Stomach (tissue), 19 donors: ENCODE measurements at places on chromosomes 7 and 10. TPM values are rescaled to one million over a fixed set of nuclear protein-coding genes. Genes with fewer than 3 reads are reported as not detected.

Gene MRPS33
- total RNA-seq = not detected

- H3K4me3 ChIP-seq = no peak overlapping the region
- no peak overlapping the region for H3K27ac ChIP-seq
- H3K36me3 ChIP-seq = no peaks in the 10 kb centered on the region
- H3K27me3 ChIP-seq = no peaks in the 10 kb centered on the region
- no peaks in the 10 kb centered on the region for H3K4me1 ChIP-seq
These were observed 42.1 kb downstream of the ST8SIA6 start for GRCh38 chr10:17412323-17412722.

Gene GPR37
- total RNA-seq = 3.6 TPM

DNA sequence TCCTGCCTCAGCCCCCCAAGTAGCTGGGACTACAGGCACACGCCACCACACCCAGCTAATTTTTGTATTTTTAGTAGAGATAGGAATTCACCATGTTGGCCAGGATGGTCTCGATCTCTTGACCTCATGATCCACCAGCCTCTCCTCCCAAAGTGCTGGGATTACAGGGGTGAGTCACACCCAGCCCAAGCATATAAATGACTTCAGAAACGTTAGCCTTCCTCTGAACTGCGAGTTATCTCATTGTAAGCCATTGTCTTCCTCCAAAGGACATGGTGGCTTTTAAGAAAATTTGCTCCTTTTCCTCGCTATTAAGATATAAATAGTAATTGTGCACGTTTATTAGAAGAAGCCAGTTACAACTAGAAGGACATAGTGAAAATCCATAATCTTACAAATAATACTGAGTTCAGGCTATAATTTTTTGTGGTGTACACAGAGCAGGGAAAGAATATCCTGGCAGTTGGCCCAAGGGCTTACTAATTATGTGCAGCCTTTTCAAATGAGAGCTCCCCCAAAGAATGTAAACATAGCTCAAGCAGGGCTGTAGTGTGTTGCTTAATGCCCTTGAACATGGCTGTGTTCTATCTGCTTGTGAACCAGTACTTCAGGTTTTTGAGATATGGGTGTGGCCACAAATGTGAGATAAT, 495.8 kb downstream of the PARD3 start:
- DNase-seq = peak; percentile 69
- no peaks in the 10 kb centered on the region for H3K27me3 ChIP-seq
- H3K36me3 ChIP-seq = no peaks in the 10 kb centered on the region
- peak overlapping the region; percentile 58 for H3K27ac ChIP-seq

GRCh38 chr7:81605493-81605892, 164.4 kb downstream of the HGF start:
- H3K27ac ChIP-seq = no peak overlapping the region
- H3K36me3 ChIP-seq = no peaks in the 10 kb centered on the region
- H3K4me3 ChIP-seq = no peak overlapping the region
- DNase-seq = no peak

DNA sequence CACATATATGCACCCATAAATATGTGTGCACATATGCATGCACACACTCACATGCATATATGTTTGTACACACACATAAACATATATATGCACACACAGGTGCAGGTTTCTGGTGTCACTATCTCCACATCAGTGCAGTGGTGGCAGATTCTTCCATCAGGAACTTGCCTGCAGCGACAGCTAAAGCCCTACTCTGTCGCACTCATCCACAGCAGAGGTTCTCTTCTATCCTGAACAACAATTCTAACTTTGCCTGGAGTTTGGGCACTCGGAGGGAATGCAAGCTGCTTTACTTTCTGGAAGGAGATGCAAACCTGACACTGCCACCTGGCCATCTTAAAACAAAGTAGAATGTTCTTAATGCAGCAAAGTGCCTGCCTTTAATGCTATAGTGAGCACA, 745.8 kb downstream of the GRID1 start:
- no peaks in the 10 kb centered on the region for H3K4me1 ChIP-seq
- no peaks in the 10 kb centered on the region for H3K27me3 ChIP-seq
- H3K36me3 ChIP-seq = no peaks in the 10 kb centered on the region
- DNase-seq = no peak
- H3K4me3 ChIP-seq = no peak overlapping the region
- H3K27ac ChIP-seq = no peak overlapping the region

Gene KCNMA1
- total RNA-seq = 102 TPM

GRCh38 chr10:62450912-62451610, 76.9 kb downstream of the ZNF365 start:
- H3K27ac ChIP-seq = no peak overlapping the region
- H3K4me3 ChIP-seq = no peak overlapping the region
- H3K27me3 ChIP-seq = no peaks in the 10 kb centered on the region
- H3K4me1 ChIP-seq = no peaks in the 10 kb centered on the region
